Activated CD4-positive, alpha-beta T cell treated with anti-CD3 and anti-CD28 coated beads, Interleukin-10, Interleukin-2, amounts not matched to agents 100 ng/mL and 50 ng/mL, durations not matched to agents 16 hours and 8 hours (primary cell): ENCODE measurements at places on chromosomes 2 and 18.
A peak's percentile ranks its signal among the peaks of the same experiment; 100 is the strongest.

DNA sequence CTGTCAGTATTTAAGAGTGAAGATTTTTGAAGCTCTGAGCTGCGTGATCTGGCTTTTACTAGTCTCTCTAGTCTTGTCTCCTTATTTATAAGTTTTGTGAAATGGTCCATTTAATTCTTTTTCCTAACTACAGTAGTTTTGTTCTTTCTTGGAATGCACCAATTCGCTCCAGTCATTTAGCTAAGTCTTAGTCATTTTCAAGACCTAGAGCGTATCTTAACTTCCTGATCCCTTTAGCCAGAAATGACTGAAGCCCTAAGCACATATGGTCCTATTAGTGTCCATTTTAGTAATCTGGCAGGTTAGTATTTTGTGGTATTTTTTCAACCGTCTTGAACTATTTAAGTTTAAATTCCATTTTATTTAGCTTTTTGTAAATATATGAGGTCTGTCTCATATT is 3.6 kb downstream of the BIRC6 start:
- peak; percentile 49 for DNase-seq

- no peak for DNase-seq
Measured at GRCh38 chr2:190050001-190050400, 12.5 kb downstream of the MSTN start.

- no peak for DNase-seq
Measured at GRCh38 chr2:205619600-205619999, 62.7 kb upstream of the NRP2 start.

DNA sequence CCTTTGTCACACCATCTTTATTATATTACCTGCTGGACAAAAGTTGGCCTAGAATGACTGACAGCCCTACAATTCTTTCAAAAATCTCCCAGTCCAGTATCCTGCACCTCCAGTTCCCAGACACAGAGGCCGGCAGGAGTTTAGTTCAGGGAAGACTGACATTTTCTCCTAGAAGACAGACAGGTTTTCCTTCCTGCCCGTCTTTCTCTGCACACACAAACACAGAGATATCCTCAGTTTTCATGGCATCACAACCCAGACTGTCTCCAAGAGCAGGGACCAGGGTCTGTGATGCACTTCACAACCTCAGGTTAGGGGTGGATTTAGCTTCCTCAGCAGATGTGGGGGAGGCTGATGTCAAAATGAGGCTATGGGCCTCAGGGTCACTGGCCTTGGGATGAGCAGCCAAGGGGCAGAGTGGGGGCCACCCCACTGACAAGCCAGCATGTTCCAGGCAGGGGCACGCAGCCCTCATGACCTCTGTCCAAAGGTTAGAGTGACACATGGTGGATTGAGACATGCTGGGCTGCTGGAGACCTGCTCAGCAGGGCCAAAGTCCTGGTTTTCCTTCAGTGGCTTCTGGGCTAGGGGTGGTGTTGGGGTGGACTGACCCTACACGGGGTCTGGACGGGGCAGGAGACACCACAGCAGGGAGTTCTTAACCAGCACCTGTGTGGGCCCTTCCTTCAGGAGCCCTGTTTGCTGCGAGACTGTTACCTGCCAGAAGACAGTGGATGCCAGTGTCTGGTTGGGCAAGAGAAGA is 70.5 kb downstream of the SFXN5 start:
- no peak for DNase-seq

DNA sequence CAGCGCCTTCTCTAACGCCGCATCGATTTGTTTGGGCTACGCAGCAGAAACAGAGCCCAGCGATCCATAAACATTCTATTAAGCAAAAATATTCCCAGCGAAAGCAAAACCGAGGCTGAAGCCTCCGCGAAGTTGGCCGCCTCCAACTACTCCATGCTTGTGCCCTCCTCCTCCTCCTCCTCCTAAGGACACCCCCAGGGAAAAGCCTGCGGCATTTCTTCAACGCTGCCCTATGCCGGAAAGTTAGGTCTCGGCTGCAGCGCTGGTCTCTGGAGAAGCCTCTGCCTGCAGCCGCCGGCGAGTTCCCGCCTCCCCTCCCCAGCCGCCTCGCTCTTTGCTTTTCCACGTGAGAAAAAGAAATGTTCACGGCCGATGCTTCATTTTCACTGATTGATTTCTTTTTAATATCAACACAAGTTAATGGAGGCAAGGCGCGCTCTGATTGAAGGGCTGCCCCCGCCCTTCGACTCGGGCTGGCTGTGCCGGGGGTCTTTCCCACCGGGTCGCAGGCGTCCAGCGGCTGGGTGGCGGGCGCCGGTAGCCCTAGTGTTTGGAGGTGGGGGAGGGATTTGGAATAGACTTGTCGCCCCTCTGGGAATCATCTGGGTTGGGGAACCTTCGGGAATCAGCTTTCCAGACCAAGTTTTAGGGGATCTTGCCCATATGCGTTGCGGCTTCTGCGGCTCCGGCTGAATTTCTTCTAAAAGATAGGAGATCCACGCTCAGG is 3.9 kb downstream of the NRP2 start:
- peak; percentile 9 for DNase-seq

DNA sequence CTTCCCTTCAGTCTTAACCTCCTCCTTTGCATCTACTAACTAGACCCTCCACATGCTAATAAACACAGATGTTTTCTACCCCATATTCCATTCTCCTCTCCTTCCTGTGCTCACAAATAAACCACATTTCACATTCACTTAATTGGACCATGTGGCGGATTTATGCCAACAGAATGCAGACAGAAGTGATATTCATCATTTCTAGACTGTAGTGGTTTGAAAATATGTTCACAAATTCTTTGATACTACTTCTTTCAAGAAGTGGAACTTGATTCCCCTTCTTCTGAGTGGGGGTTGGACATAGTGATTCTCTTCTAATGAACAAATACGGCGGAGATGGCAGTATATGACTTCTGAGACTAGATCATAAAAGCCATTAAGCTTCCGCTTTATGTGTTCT is 73.5 kb upstream of the SPTBN1 start:
- DNase-seq = no peak

- DNase-seq = no peak
Measured at GRCh38 chr2:235471186-235471747, 22.6 kb upstream of the AGAP1 start.

DNA sequence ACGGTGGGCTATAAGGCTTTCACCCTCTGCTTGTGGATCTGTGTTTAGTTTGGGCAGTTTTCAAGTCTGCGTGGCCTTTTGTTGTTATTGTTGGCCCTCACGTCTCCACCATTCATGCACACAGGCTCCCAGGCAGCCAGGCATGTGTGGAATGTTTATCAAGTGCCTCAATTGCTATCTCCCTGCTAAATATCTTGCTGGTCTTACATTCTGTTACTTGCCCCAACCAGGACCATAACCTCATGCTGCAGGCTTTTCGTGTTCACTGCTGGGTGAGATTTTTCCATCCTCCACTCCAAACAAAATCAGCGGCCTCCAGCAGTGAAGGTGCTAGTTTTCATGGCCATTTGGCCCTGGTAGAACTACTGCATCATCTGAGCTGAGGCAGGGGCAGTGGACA is 63.0 kb upstream of the DSC1 start:
- no peak for DNase-seq

- DNase-seq = no peak
Measured at GRCh38 chr2:128502638-128503246, 184.1 kb upstream of the HS6ST1 start.

- DNase-seq = no peak
Measured at GRCh38 chr2:179558010-179558934, 293.6 kb upstream of the SESTD1 start.

DNA sequence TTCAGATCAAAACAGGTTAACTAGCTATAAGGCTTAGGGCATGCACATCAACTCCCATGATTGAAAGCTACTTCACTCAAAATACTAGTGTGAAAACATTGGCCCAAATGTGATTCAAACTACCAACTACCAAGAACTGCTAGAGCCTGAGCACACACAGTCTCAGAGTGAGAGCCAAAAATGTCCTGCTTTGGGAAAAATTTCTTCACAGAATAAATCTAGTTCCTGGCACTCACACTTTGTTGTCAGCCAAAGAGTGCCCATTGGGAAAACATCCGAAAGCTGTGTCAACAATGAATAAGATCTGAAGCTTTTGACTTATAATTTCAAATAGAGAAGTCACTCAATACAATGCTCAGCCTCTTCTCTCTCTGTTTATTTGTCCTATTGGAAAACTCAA is 182.7 kb downstream of the LRATD1 start:
- no peak for DNase-seq

GRCh38 chr2:175576270-175576669 is 394.8 kb upstream of the ATP5MC3 start:
- DNase-seq = no peak

GRCh38 chr2:189498205-189498604 is 56.9 kb downstream of the WDR75 start:
- no peak for DNase-seq

GRCh38 chr2:171225302-171225980 is 64.7 kb upstream of the TLK1 start:
- no peak for DNase-seq

DNA sequence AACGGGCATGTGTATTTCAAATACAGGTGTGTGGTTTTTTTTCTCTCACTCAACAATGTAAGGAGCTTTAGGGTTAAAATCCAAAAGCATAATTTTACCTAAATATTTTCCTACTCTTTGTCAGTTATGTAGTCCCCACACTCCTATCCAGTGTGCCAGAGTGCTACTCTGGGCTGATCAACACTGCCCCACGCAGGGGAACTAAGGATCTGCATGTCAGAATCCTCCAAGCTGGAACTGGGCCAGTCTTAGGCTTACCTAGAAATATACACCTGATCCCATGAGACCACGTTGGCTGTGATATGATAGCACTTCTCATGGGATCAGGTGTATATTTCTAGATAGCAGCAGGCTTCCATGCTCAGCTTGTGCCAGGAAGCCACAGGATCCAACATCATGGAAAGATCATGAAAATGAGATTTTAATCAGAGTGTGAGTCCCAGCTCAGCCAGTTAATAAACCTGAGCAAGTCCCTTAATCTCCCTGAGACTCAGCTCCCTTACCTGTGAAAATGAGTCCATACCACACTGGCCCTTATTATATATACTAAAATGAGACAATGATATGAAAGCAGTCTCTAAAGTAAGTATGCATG is 29.7 kb downstream of the CCDC141 start:
- DNase-seq = peak; percentile 60

GRCh38 chr2:120224256-120224655 is 1.1 kb upstream of the TMEM185B start:
- DNase-seq = no peak

DNA sequence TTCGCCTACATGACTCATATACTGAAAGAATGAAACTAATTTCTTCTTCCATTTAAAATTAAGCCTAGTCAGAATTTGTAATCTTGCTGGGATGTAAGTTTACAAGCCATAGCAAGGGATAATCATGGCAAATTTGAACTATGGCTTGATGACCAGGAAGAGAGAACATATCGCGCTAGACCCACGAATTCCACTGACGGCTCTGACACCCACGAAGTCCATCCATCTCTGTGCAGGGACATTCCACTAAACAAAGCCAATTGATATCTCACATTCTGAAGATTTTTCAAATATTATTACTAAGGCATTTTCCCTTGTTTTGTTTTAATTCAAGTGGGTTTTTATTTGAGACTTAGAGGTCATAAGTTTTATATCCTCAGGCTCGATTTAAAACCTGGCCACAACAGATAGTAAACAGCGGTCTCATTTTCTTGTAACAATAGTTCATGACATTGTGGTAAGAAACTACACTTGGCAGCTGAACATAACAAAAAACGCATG is 113.0 kb downstream of the QPCT start:
- no peak for DNase-seq

- no peak for DNase-seq
Measured at GRCh38 chr2:128838244-128838643, 519.6 kb upstream of the HS6ST1 start.

- peak; percentile 39 for DNase-seq
Measured at GRCh38 chr18:46264255-46264654, 160.1 kb downstream of the HAUS1 start.

DNA sequence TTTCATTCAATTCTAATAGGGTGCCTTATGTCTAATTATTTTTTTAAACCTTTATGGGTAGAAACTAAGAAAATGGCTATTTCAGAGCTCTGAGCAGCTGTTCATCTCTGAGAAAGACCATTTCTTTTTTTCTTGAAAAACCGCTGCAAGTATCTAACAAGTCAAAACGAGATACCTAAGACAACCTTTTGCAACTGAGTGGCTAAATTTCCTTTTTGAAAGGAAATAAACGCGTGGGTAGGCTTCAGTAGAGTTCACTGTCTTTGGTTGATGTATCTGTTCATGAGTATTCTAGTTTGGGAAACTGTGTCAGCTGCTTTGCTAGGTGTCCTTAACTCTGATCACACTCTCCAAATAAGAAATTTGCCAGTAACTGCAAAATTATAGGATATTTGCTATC is 104.3 kb upstream of the LINC00305 start:
- DNase-seq = no peak
